Urinary bladder (tissue), 4 donors: ENCODE measurements at places on chromosomes 7 and 10. TPM values are rescaled to one million over a fixed set of nuclear protein-coding genes. Genes with fewer than 3 reads are reported as not detected.
A peak's percentile ranks its signal among the peaks of the same experiment; 100 is the strongest.

- no peak for DNase-seq
Observed at GRCh38 chr7:87212498-87212897, 7.0 kb downstream of the TMEM243 start.

Gene SEPTIN14
- polyA plus RNA-seq: not detected

GRCh38 chr10:71213127-71213621 lies 804 bp downstream of the UNC5B start:
- no peak for DNase-seq

DNA sequence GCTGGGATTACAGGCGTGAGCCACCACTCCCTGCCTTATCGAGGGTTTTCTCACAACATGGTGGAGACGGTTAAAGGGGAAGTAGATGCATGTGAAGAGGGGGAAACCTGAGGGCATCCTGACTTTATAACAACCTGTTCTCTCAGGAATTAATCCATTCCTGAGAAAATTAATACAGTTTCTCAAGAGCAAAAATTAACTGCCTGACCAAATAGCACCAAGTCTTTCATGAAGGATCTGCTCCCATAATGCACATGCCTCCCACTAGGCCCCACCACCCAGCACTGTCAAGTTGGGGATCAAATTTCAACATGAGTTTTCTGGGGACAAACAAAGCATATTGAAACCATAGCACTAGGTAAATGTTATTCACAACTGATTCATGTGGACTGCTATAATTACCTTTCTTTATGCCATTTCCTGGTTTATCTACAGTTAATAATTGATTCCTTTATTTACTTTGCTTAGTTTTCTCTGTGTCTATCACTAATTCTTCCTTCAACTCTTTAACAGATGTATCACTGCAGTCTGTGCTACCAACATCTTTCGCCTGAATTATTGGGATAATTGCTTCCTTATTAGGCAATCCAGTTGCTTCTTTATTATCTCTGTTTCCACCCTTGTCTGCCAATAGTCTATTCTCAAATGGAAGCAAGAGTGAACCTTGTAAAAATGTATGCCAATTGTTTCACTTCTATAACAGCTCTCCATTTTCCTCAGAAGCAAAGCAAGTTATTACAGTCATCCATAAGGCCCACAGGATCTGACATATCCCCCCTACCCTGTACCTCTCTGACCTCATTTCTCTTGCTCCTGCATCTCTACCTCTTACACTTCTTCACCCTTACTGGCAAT lies 12.9 kb upstream of the MICU1 start:
- no peak for DNase-seq

DNA sequence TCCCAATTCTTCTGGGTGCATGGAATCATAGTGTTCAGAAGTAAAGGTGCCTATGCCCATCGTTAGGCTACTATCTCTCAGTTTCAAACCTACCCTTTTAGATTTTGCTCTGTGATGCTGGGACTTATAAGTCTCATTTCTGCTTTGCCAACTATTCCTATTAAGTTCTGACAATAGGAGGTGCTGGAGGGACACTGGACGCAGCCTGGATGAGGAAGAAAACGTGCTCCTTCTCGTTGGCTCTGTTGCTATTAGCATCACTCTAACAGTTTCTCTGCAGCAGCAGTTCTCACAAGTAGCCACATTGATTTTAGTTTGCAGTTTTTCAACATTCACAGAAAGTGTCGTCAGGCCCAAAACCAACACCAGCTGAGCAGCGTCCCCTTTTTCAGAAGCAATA lies 72.4 kb downstream of the ABCC2 start:
- DNase-seq: peak; percentile 40

Gene GIMAP8
- polyA plus RNA-seq: 14.3 TPM

DNA sequence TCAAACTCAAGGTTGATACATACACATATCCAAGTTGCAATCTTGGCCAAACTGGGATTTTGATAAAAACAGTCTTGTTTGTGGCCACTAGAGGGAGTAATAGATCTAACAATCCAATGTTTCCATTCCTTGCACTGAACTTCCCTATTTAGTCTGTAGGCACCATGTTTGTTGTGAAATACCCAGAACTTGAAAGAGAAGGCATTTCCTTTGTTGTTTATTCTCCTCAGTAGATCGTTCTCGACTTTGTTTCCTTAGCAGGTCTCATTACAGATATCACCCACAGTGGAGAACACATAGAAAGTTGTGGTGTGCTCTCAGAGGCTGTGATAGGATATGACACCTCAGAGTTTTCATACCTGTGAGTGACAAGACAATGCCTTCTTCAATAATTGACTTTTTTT lies 70.3 kb upstream of the MXI1 start:
- peak; percentile 64 for DNase-seq

- DNase-seq: no peak
Observed at GRCh38 chr10:80465839-80466590, 11.9 kb downstream of the TSPAN14 start.

GRCh38 chr7:128928882-128929788 lies 8.6 kb upstream of the IRF5 start:
- no peak for DNase-seq

DNA sequence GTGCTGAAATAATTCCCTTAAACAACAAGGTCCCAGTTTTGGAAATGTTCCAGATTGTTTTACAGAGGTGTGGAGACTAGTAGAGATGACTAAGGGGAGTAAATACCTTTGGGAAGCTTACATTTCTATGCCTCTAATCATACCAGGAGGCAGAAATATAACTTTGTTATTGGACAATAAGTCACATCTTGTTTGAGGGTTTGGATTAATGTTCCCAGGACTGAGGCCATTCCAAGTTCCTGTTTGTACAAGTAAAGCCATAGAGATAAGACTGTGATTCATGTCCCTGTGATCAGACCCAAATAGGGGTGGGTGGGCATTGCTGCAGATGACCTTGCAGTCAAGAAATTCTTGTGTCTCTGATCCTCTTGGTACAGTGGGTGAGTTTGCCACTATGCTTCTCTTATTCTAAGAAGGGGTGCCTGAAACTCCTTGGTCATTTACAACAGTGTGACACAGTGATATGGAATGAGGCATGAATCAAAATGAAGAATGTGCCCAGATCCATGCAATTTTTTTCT lies 508.3 kb downstream of the SORCS3 start:
- DNase-seq: no peak

GRCh38 chr7:94382746-94383145 lies 11.9 kb upstream of the COL1A2 start:
- DNase-seq: no peak

DNA sequence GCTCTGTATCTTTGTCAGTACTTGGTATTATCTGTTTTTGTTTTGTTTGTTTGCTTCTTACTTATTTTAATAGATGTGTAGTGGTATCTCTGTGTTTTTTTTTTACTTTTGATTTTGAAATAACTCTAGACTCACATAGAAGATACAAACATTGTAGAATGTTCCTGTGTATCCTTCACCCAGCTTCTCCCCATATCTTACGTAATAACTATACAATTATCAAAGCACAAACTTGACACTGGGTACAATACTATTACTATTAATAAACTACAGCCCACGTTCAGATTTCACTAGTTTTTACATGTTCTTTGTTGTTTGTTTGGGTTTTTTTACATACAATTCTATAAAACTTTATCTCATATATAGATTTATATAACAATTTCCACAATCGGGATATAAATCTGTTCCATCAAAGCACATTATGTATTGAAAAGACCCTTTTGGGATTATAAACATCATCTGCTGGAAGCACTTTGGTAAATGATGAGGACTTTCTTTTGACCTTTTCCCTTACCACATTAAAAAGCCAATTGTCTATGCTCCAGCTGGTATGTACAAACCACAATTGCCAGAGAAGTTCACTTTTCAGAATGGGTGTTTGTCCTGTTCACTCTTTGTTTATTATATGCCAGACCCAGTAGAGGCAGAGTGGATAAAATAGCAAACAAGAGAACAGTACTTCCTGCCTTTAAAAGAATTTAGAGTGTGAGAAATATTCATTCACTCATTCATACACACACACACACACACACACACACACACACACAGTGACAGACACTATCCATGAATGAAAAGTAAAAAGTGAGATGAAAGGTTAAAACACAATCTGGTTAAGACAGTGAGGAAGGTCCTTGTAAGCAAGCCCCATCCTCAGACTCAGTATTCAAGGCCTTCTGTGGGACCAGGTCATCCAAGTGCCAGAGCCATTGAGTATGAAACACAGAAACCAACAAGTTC lies 113.0 kb downstream of the SGMS1 start:
- no peak for DNase-seq

DNA sequence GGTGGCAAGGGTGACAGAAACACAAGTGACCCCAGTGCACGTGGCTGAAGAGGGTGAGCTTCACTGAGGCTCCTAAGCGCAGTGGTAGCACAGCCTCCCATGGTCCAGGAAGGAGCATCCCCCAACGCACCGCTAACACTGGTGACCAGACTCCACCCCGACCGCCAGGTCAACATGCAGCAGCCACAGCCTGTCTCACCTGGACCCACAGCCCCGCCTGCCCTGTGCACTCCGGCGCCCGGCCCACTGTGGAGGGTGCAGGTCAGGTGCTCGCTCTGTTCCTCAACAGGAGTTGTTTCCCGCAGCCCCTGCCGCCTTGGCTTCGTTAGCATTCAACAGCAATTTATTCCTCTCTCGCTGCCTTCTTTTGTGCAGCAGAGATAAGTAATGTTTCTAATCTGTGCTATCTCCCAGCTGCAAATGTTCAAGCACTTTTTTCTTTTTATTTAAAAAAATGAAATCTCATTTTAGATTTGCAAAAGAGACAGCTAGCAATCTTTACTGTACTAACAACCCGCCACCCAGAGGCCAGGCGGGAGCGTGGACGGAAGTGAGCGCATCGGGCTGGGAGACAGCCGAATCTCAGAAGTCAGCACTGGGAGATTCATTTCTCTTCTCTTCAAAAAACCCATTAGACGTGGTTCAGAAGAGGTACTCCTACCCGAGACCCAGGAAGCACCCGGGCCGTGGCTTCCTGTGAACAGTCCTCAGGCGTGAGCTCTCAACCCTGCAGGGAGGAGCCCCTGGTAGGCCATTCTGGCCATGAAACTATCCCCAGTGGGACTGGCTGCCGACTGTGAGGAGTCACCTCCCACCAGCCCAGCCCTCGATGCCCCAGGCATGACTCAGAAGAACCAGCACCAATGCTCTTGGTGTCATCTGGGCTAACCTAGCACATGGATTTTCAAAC lies 133.4 kb downstream of the MAD1L1 start:
- DNase-seq: no peak

- no peak for DNase-seq
Observed at GRCh38 chr10:72174297-72174662, 41.5 kb upstream of the ANAPC16 start.

DNA sequence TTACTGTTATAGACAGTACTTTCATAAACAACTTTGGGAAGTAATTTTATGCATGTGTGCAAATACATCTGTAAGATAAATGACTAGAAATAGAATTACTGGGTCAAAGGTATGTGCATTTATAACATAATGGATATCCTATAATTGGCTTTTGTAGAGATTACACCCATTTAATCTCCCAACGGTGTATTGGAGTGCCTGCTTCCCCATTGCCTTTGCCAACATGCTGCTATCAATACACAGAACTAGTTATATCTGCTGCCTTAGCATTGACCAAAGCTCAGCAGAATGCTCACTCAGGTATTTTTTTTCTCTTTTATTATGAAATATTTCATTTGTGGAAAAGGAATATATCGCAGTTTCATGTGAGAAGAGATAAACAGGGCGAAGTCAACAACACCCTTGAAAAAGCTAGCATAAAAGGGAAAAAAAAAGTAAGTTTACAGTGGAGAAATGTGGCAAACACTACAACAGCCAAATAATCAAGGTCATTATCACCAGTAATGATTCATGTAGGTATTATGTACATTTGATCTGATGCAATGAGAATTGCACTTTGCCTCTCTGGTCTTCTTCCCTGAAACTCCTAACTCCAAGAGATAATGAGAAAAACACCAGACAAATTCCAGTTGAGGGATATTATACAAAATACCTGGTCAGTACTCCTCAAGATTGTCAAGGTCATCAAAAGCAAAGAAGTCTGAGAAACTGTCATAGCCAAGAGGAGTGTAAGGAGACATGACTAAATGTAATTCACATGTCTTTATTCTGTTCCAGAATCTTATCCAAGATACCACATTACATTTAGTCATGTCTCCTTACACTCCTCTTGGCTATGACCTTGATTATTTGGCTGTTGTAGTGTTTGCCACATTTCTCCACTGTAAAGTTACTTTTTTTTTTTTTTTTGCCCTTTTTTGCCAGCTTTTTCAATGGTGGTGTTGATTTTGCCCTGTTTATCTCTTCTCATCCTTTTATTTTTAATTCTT lies 36.8 kb downstream of the MARCHF5 start:
- no peak for DNase-seq

DNA sequence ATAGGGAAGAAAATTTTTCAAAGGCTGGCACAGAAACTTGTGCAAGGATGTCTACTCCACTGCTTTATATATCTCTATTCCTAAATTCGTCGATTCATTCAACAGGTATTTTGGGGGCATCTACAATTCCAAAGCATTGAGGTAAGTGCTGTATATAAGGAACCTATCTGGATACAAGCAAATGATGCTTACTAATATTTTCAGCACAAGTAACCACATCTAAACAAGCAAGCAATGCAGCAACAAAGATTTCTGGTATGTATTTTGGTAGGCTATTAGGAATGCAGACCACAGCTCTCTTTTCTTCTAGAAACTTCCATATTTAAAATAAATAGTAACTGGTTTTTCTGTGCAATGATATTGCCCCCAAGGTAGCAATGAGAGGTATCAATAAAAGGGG lies 183.9 kb downstream of the SGMS1 start:
- no peak for DNase-seq

DNA sequence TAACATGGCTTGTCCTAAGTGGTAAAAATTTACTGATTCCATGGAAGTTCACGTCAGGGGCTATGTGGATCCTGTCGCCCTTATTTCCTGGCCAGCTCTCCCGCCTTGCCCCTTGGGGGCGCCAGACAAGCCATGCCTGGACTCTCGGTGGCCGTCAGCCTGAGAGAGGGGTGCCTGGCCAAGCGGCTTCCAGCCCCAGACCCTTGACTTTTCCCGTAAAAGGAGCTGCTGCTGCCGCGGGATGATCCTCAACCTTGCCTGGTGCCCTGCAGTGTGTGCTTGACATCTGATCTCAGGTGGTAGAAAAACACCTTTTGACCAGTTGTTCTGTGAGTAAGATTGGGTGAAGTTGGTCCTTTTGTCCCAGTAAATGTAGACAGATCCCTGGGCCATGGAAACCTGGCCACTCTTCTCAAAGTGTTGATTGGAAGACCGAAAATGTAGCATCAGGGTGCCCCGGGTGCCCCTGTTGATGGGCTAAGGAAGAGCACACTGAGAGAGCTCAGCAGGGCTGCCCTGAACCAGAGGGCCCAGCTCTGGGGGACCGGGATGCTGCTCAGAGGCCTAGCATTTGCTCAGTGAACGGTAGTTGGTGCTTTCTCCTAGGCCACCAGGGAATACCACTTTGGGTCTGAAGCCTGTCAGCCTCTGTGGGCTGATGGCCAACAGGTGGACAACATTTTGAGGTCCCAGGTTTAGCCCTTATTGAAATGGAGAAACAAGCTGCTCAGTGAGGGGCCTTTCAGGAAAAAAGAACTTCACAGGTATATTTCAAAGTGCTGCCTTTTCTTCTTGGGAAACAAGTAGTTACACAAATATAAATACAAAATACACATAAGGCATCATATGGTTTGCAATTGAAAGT lies 162.5 kb downstream of the LRMDA start:
- no peak for DNase-seq

- no peak for DNase-seq
Observed at GRCh38 chr7:94015538-94015937, 11.4 kb upstream of the BET1 start.

GRCh38 chr10:129184196-129184595 lies 282.8 kb upstream of the MGMT start:
- DNase-seq: no peak

- DNase-seq: no peak
Observed at GRCh38 chr7:134585897-134586296, 37.0 kb downstream of the AKR1B15 start.

Gene TFR2
- polyA plus RNA-seq: 0.81 TPM
